ENCODE measurements at places on chromosomes 12 and 14. TPM values are rescaled to one million over a fixed set of nuclear protein-coding genes. Genes with fewer than 3 reads are reported as not detected.

ADGRD1 gene
- not detected for polyA plus RNA-seq

DHRS7 gene
- polyA plus RNA-seq, result 386 TPM

IFNG-AS1 gene
- 4.6 TPM for polyA plus RNA-seq

CRIP2 gene
- 84.5 TPM for polyA plus RNA-seq

KRT6C gene
- not detected for polyA plus RNA-seq

NFE2 gene
- polyA plus RNA-seq, result 0.25 TPM

HEBP1 gene
- polyA plus RNA-seq, result 15.3 TPM

TC2N gene
- polyA plus RNA-seq, result 261 TPM

DNA sequence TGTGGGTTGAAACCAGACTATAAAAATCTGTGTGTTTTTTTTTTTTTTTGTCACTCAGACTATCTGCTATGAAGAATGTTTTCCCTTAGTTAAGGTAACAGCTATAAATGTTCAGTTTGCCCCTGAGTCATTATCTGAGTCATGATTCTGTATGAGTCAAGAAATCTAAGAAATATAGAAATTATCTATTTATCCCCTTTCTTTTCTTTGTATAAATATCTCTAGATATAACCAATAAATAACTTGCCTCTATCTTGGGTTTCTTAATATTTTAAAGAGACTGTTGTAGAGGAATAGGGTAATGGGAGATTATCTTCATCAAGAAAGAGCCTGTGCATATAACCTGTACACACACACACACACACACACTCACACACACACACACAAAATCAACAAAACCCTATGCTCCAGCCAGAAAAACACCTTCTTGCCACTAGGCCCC is 161.7 kb upstream of the EEA1 start:
- H3K4me3 ChIP-seq, result no peak overlapping the region
- H3K36me3 ChIP-seq, result no peaks in the 10 kb centered on the region
- no peak overlapping the region for H3K27ac ChIP-seq
- peaks cover 5% of the 10 kb centered on the region for H3K4me1 ChIP-seq
- H3K27me3 ChIP-seq, result no peaks in the 10 kb centered on the region

- H3K36me3 ChIP-seq, result no peaks in the 10 kb centered on the region
- H3K27ac ChIP-seq, result no peak overlapping the region
- H3K27me3 ChIP-seq, result no peaks in the 10 kb centered on the region
- H3K4me3 ChIP-seq, result no peak overlapping the region
- H3K4me1 ChIP-seq, result no peaks in the 10 kb centered on the region
Observed at GRCh38 chr12:94815958-94816357, 165.6 kb upstream of the TMCC3 start.

GRCh38 chr12:9944391-9944790 is 12.2 kb upstream of the CLEC2A start:
- H3K4me1 ChIP-seq, result peaks cover 14% of the 10 kb centered on the region
- DNase-seq, result no peak
- H3K4me3 ChIP-seq, result no peak overlapping the region

DNA sequence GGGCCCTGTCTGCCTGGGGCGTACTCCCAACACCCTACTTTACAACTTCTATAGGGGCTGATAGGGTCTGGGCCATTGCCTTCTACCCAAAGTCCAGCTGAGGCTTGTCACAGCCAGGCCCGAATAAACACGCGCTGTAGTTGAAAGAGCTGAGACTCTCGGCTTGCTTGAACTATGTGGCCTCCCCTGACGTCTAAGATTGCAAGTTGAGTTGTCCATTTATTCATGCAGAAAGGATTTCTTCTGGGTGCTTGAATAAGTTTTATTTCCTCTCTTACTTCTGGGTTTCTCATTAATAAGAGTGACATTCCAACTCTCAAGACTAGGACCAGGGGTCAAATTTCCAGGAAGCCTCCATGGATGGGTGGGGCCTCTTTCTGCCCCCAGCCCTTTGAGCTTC is 74.4 kb upstream of the VRK1 start:
- H3K27ac ChIP-seq, result no peak overlapping the region
- H3K4me3 ChIP-seq, result no peak overlapping the region
- H3K27me3 ChIP-seq, result no peaks in the 10 kb centered on the region
- no peak for DNase-seq
- H3K4me1 ChIP-seq, result no peaks in the 10 kb centered on the region
- H3K36me3 ChIP-seq, result no peaks in the 10 kb centered on the region

- no peaks in the 10 kb centered on the region for H3K36me3 ChIP-seq
- no peak overlapping the region for H3K27ac ChIP-seq
- H3K4me1 ChIP-seq, result no peaks in the 10 kb centered on the region
- H3K27me3 ChIP-seq, result no peaks in the 10 kb centered on the region
- no peak overlapping the region for H3K4me3 ChIP-seq
Observed at GRCh38 chr12:58819985-58820384, 100.3 kb downstream of the LRIG3 start.

GRCh38 chr12:126895951-126896913 is 1370.7 kb upstream of the TMEM132C start:
- DNase-seq, result no peak
- H3K4me3 ChIP-seq, result no peak overlapping the region
- H3K27me3 ChIP-seq, result no peaks in the 10 kb centered on the region
- no peaks in the 10 kb centered on the region for H3K36me3 ChIP-seq
- no peaks in the 10 kb centered on the region for H3K4me1 ChIP-seq

DNA sequence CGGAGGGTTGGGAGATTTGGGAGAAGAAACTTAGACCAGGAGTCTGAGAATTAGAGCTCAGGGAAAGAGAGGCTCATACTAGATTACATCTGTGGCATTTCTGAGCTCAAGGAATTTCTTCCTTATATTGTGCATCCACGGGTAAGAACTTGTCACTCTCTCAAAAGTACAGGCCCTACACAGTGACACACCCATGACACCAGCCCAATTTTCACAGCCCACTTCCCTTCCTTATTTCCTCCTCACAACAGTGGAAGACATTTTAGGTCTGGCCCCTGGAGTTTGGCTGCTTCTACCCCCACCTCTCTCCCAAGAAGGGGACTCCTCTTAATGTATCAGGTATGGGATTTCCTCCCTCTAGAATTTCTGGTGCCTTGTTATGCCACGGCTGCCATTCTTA is 9.2 kb upstream of the ZNF385A start:
- peaks cover 39% of the 10 kb centered on the region for H3K4me1 ChIP-seq
- no peaks in the 10 kb centered on the region for H3K27me3 ChIP-seq
- DNase-seq, result no peak
- no peak overlapping the region for H3K4me3 ChIP-seq
- H3K27ac ChIP-seq, result no peak overlapping the region

DNA sequence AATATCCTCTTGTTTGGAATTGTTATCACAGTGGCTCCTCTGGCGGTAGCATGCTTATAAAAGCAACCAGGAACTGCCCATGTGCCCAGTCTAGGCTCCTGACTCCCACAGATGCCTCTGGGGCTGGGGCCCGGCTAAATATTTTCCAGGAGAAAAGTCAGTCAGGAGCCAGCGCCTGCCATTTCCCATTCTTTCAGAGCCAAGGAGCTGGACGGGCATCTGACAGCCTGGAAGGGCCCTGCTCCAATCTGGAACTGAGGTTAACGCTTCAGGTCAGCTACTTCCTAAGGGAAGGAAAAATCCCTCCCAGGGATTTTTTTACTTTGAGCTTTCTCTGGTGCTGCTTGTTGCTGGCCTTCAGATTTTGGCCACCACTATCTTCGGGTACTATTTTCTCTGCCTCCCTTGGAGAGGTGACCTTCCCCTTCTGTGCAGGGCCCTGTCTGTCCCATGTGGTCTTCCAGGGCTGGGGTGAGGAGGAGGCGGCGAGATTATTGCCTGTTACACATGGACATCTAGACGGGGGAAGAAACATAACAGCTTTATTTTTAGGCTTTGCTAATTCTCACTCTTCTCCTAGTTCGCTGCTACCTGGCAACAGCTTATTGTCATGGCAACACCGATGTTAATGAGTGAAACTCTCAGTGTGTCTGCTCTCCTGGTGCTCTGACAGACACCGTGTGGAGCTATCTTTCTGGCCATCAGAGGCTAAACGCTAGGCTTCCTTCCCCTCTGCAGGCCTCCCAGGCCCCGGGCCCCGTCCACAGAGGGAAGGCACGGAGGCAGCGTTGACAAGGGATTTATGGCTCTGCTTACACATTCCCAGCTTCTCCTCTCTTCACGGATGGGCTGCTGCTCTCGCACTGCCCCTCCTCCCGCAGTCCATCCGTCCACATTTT is 160.4 kb downstream of the CACNA1C start:
- no peak overlapping the region for H3K4me3 ChIP-seq
- no peaks in the 10 kb centered on the region for H3K36me3 ChIP-seq
- H3K27ac ChIP-seq, result no peak overlapping the region
- no peaks in the 10 kb centered on the region for H3K27me3 ChIP-seq
- no peaks in the 10 kb centered on the region for H3K4me1 ChIP-seq

DNA sequence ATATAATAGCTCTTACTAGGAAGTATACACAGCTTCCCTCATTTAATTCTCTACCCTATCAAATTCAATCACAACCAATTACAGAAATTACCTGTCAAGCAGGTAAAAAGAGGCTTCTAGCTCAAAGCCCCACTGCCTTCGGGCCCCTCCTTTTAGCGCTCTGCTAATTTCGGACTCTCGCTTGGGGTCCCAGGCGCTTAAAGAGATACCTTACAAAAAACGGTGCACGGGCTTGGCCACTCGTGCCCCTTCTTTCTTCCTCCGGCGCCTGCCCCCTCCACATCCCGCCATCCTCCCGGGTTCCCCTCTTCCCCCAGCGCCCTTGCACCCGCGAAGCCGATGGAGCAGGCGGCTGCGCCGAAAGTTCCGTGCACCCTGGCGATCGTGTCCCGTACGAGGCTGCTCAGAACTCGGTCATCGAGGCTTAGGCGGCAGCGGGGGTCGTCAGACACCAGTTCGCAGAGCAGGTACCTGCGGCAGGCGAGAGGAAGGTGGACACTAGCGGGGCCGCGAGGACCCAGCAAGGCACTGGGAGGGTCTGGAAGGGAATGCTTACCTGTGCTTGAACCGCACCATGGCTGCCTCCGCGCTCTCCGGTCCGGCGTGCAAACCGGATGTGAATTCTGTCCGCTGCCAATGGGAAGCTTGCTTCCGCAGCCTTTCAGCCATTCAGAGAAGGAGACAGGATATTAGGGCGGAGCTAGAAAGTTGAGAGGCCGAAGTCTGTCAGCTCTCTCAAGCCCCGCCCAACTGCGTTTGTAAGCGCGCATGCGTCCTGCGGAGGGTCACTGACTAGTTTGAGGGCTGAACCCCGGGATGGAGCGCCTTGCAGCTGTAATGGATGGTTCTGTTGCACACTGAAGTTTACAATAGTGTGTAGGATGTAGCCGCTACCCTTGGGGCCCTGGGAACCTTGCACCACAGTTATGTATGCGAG is at the start of gene POP5:
POP5 (minus strand) TSS at position 616 of the 937 bp plus-strand sequence; CDS start at position 576, 40 bp downstream.
- no peaks in the 10 kb centered on the region for H3K27me3 ChIP-seq
- peaks cover 27% of the 10 kb centered on the region for H3K36me3 ChIP-seq
- peak within 1 kb of the TSS; percentile 94 for H3K4me3 ChIP-seq

GRCh38 chr12:106223485-106224354 is 24.1 kb downstream of the CKAP4 start:
- no peaks in the 10 kb centered on the region for H3K36me3 ChIP-seq
- H3K4me1 ChIP-seq, result peaks cover 18% of the 10 kb centered on the region
- no peak overlapping the region for H3K4me3 ChIP-seq
- no peak overlapping the region for H3K27ac ChIP-seq

GRCh38 chr12:108689314-108690190 is 41.8 kb downstream of the CORO1C start:
- no peaks in the 10 kb centered on the region for H3K36me3 ChIP-seq
- H3K27me3 ChIP-seq, result no peaks in the 10 kb centered on the region
- no peak overlapping the region for H3K4me3 ChIP-seq
- peak; percentile 38 for DNase-seq
- no peak overlapping the region for H3K27ac ChIP-seq
- H3K4me1 ChIP-seq, result peaks cover 50% of the 10 kb centered on the region

DNA sequence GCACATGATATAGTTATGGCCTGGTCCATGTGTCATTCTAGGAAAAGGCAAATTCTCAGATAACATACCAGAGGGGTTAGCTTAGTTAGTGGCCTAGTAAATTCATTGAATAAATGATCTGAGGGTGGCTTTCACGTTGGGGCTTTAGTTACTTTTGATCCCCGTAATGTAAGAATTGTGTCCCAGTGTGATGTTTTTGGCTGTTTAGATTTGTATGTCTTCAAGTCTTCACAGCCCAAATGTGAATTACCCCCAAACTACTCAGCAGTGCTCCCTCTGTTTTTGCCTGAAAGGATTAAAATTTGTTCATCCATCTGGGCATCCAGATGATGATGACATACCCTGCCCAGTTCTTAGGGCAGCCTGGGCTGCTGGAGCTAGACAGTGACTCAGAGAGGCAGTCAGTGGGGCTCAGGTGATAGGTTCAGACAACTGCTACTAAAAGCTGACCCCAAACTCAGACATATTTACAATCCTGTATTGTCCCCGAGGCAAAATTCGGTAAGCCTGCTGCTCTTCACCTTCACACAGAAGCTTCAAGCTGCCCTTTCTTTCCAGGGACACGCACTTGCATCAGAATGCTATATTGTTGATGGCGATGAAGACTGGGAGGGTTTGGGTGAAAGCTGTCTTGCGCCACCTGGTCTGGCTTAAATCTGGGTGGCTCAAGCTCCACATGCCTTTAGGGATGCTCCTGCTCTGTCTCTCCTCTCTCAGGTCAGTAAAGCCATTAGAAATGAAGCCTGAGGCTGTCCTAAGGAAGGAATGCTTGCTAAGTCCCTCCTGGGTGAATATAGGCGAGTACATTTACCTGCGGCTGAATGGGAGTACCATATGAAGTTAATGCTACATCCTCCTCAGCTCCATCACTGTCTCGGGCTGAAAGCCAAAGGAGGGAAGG is 10.3 kb downstream of the GPRC5D start:
- no peak overlapping the region for H3K27ac ChIP-seq
- no peaks in the 10 kb centered on the region for H3K27me3 ChIP-seq
- no peak overlapping the region for H3K4me3 ChIP-seq
- no peak for DNase-seq
- no peaks in the 10 kb centered on the region for H3K36me3 ChIP-seq
- no peaks in the 10 kb centered on the region for H3K4me1 ChIP-seq

DNA sequence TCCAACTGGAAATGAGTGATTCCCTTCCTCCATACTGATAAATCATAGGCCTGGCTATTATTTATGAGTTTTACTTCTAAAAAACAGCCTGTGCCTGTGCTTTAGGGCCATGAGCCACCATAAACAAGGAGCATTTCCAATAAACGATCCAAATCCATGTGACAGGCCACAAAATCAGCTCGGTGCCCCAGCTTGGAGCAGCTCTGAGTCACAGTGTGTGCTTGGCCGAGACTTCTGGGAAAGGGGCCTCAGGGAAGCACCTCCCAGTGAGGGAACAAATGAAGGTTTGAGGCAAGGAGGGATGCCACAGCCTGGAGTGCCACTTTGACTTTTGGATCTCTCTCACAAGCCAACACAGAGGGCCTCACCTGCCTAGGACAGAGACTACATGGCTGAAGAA is 190.4 kb downstream of the NTF3 start:
- no peaks in the 10 kb centered on the region for H3K36me3 ChIP-seq
- no peaks in the 10 kb centered on the region for H3K27me3 ChIP-seq
- no peak overlapping the region for H3K27ac ChIP-seq
- H3K4me3 ChIP-seq, result no peak overlapping the region

- no peaks in the 10 kb centered on the region for H3K27me3 ChIP-seq
- no peak overlapping the region for H3K27ac ChIP-seq
- DNase-seq, result no peak
- no peaks in the 10 kb centered on the region for H3K36me3 ChIP-seq
- H3K4me1 ChIP-seq, result no peaks in the 10 kb centered on the region
Observed at GRCh38 chr12:28699029-28699428, 450.0 kb upstream of the FAR2 start.
